Thymus (tissue), 14 donors: ENCODE measurements at places on chromosomes 7 and 10.

GRCh38 chr10:44284198-44285084, 100.5 kb downstream of the CXCL12 start:
- no peak for DNase-seq

DNA sequence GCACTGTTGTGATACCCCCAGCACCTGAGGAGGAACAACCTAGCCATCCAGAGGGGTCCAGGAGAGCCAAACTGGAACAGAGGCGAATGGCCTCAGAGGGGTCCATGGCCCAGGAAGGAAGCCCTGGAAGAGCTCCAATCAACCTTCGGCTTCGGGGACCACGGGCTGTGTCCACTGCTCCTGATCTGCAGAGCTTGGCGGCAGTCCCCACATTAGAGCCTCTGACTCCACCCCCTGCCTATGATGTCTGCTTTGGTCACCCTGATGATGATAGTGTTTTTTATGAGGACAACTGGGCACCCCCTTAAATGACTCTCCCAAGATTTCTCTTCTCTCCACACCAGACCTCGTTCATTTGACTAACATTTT, 1.6 kb upstream of the CASP2 start:
- no peak for DNase-seq

- DNase-seq = no peak
Measured at GRCh38 chr7:121876656-121877500, 3.9 kb downstream of the PTPRZ1 start.

DNA sequence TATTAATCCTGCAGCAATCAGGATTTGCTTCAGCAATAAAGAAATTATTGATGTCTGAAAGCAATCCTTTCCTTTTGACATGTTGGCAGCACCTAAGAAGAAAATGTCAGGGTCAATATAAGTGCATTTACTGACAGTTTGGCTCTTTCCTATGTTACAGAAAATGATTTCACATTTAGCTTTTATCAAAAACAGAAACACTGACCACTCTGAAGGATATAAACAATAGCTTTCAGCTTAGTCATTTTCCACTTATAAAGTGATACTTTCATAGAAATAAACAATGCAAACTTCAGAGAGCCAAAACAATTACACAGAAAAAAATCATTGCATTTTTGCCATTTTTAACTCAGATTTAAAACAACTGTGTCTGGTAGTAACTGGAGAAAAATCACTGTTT, 325.6 kb upstream of the KAT6B start:
- DNase-seq = no peak

DNA sequence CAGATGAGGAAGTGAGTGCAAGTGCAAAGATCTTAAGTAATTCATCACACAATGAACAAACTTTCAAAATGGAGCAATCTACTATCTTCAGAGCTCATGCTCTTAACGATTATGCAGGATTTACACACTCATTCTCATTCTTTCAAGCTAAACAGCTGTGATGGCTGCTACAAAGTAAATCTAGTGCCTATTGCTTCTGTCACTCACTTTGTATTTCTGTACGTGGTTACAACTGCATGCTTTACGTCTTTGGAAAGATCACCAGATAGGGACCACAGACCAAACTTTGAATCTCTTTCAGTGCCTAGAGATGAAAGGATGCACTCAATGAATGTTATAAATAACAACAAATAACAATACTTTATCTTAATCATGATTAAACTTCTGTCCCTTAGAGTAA, 194.6 kb downstream of the MAGI2 start:
- DNase-seq = no peak

DNA sequence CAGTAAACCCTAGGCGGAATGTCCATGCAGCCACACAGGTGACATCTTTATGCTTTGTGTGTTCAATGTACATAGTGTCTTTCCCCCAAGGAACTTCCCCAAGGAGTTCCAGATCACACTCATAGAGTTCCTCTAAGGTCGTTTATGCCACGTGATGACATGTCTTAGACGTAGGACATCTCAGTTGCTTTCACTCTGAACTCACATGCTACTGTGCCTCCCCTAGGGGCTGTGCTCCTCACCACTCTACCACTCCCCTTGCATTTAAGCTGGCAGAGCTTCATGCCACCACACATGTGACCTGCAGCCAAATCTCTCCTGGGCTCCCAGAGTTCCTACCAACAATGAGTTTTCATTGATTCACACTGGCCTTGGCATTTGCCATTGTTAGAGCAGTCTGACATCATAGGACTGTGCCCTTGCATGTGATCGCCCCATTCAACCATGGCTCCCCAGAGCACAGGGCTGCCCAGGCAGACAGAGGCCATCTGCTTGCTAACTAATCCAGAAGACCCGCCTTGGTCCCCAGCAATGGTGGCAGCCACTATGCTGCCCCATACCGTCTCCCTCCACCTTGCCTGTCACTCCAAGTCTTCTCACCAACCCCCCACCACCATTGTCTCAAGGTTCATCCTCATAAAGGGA, 95.3 kb upstream of the MACROH2A2 start:
- DNase-seq = no peak

DNA sequence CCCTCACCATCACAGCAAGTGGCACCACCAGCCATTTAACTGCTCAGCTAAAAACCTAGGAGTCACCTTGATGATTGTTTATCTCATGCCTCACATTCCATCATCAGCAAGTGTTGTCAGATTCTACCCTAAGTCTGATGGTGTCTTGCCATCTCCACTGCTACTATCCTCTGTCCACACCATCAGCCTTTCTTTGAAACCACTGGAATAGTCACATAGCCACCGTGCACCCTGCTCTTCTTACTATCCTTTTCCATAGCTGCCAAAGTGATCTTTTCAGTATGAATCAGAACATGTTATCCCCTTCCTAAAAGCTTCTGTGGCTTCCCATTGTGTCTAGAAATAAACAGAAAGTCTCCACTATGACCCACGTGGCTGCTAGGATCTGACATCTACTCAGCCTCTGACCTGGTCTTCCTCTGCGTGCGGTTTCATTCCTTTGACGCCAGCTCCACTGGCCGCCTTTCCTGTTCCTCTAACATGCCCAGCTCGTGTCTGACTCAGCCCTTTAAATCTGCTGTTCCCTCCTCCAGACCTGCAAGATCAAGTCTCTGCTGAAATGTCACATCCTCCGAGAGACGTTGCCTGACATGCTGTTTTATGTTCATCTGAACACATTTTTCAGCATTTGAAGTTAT, 16.5 kb upstream of the CHN2 start:
- peak; percentile 61 for DNase-seq

- DNase-seq = no peak
Measured at GRCh38 chr7:155237297-155237696, 60.4 kb upstream of the INSIG1 start.

- DNase-seq = no peak
Measured at GRCh38 chr10:95476469-95477174, 84.5 kb downstream of the SORBS1 start.

DNA sequence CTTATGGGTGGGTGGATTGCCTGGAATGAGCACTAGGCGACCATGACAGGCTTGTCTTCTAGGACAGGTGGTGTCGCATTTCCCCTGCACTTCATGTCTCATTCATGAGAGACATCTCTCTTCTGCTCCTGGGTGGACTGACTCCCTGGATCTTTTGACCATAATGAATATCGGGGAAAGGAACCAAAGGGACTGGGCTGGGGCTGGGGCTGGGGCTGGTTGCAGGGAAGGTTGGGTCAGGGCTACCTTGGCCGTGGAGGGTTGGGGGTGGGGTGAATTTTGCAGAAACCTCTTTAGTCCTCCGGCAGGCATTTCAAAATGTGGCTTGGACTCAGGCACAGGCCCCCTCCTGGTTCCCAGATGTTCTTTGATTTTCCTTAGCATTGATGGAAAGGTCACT, 319.2 kb downstream of the ZNF716 start:
- no peak for DNase-seq

DNA sequence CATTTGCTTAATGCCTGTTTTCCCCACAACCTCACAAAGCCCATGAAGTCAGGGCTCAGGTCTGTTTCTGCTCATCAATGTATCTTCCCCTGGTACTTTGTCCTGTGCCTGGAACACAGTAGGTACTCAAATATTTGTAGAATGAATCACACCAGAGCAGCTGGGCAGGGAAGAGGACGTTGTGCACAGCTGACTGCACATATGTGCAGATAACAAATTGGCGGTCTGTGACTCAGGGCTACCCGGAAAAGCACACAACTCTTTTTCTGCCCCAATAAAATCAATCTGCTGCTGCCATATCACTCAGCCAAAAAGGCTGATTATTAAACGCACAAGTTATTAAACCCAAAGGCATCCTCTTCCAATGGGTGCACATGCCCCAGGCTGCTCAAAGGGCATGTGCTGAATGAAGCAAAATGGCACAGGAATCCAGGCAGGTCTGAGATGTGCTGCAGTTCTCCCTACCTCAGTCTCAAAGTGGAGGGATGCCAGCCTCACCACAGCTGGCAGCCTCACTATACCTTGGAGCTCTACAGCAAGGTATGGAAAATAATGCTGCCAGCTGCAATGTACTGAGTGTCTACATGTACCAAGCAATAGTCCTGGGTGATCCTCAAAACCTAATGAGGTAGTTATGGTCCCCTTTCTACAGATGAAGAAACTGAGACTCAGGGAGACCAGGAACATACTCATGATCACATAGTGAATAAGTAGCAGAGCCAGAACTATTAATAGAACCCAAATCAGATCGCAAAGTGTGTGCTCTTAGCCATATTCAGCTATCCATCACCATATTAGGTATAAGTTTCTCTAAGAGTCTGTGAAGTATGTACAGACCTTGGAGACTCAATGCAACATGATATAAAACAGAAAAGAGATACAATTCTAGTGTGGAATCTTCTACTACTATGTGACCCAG, 43.4 kb downstream of the SORBS1 start:
- DNase-seq = no peak

DNA sequence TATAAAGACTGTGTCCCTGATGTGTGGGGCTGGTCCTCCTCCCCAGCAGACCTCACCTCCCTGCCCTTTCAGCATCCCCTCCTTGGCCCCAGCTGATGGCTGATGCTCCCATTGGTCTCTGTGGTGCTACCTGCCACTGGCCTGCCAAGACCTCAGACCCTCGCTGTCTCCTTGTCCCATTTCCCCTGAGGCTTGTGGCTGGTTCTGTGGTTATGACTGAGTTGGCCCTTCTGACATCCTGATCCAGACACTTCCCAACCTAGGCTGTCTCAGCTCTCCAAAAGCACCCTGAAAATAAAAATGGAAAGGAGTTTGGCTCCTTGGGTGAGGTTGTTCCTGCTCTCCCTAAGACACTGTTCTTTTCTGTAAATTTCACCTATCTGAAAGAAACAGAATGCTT, 214.2 kb downstream of the RPS24 start:
- no peak for DNase-seq

DNA sequence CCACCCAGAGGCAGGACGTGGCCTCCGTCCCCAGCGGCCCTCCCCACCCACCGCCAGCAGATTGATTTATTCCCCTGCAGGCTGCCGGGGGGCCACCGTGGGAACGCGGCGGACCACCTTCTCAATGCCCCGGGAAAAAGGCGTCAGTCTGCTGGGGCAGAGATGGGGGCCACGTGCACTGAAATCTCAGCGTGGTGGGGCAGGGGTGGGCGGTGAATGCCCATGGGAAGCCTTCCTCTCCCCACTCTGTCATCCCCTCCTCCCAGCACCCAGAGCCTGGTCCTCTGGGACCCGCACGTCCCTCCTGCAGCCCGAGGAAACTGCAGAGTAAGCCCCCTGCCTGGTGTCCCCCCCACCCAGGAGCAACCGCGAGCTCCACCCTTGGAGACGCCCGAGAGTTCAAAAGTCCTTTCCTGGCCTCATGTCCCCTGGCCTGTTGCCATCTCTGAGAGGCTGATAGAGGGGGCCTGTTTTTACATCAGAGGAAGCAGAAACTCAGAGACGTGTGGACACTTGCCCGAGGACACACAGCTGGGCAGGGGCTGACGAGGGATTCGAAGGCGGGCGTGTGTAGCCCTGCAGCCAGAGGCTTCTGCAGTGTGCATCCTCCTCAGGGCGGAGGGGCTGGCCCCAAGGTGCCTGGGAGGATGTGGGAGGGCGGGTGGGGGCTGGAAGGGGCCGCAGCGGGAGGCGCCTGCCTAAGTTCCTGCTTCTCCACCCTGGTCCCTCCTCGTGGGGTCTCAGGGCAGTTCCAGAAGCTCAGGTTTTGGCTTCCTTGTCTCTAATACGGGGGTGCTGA, 21.8 kb downstream of the UNCX start:
- no peak for DNase-seq

DNA sequence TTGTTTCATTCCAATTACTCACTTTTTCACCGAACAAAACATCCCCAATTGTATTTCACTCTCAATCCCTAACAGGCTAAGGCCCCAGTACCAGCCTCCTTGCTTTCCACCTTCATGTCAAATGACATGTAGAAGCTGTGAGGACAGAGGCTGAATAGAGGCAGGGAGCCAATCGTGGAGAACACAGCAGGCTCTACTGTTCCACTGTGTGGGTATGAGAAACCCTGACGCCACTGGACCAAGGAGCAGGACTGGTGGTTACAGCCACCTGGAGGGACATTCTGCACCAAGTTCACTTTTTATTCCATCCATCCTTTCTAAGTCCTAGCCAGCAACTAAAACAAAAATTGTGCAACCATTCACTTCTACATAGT, 502.8 kb downstream of the SORCS1 start:
- DNase-seq = no peak

DNA sequence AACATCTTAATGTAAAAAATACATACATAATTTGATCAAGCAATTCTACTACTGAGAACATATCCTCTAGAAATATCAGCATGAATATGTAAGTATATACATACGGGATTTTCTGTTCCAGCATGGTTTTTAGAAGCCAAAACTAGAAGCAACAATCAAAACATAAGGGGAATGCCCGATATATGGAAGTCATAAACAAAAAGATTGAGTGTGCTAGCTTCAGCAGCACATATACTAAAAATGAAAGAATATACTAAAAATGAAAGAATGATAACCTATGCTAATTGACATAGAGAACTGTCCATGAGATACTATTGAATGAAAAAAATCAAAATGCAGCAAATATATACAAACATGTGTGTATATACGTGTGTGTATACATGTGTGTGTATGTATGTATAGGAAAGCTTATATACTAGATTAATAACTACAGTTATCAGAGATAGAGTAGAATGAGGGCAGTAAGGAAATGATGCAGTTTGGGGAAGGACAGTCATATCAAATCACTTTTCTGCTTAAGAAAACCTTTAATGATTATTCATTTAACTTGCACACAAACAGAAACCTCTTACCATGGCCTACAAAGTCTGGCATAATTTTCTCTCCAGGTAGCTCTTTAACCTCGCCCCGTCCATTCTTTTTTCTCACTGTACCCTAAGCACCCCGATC, 72.9 kb downstream of the NPY start:
- DNase-seq = no peak

GRCh38 chr7:30430276-30430675, 48.3 kb downstream of the NOD1 start:
- no peak for DNase-seq
